ENCODE measurements at places on chromosomes 16 and 17.

- no peak for DNase-seq
Observed at GRCh38 chr16:23852794-23853562, 17.2 kb downstream of the PRKCB start.

DNA sequence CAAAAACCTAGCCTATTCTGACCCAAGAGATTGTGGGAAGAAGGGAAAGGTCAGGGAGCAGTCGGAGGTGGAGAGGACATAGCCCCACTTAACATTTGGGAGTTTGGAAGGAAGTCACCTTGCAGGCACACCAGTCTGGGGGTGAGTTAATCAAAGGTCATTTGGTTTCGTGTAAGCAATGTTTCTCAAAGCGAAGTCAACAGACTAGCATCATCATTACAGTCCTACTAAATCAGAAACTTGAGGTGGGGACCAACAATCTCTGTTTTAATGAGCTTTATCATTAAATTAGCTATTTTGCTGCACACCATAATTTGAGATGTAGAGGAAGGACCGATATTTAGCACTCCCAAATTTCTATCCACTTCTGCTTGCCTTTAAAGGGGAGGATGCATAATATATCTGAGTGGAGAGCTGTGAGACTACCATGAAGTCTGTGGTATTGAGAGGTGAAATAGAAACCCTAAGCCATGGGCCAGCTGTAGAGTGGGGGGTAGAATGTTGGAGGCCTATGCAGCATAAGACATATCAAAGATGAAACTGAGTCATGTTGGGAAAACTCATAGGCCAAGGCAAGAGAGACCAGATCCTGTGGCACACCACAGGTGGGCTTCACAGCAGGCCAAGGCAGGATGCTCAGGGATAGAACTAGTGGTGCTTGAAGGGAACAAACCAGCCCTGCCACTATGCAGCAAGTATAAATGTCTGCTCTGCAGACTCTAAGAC lies 141.7 kb upstream of the ANKFN1 start:
- DNase-seq = no peak

DNA sequence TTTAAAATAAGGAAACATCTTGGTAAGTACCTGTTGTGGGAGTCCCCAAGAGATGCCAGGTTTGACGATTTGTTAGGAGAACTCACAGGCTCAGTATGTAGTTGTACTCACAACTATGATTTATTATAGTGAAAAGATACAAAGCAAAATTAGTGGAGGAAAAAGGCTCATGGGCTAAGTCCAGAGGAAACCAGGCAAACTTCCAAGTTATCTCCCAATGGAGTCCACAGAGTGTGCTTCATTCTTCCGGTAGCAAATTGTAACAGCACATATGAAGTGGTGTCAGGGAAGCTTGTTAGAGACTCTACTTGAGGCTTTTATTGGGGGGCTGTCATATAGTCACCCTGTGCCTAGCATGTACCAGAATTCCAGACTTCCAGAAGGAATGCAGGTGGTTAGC lies 2.3 kb downstream of the DDX19A start:
- DNase-seq = no peak

GRCh38 chr17:76501018-76501826 lies at the start of gene RHBDF2:
Gene RHBDF2, minus strand, starts transcription at chr17:76501423. Its CDS starts 19,899 bp downstream, at chr17:76481524.
- DNase-seq = peak; percentile 78

All from RKO (cell line).